ENCODE measurements at places on chromosomes 5 and 9. TPM values are rescaled to one million over a fixed set of nuclear protein-coding genes. Genes with fewer than 3 reads are reported as not detected.

DNA sequence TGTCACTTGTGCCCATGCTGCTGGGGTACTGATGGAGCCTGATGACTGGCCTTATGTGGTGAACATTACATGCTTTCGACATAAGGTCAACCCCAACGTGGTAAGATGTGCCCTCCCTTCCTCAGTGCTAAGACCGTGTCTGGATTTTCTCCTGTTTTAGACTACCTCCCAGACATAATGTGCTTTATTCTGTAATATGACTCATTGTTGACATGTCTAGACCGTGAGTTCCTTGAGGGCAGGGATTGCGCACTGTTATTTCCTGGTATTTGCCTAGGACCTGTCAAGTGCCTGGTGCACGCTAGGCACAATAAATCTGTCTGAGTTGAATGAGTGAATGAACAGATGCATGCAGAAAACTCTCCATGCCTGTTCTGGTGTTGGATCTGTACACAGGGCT lies 346.0 kb downstream of the KDM4C start:
- peak; percentile 8 for DNase-seq

The C9 gene
- not detected for total RNA-seq

DNA sequence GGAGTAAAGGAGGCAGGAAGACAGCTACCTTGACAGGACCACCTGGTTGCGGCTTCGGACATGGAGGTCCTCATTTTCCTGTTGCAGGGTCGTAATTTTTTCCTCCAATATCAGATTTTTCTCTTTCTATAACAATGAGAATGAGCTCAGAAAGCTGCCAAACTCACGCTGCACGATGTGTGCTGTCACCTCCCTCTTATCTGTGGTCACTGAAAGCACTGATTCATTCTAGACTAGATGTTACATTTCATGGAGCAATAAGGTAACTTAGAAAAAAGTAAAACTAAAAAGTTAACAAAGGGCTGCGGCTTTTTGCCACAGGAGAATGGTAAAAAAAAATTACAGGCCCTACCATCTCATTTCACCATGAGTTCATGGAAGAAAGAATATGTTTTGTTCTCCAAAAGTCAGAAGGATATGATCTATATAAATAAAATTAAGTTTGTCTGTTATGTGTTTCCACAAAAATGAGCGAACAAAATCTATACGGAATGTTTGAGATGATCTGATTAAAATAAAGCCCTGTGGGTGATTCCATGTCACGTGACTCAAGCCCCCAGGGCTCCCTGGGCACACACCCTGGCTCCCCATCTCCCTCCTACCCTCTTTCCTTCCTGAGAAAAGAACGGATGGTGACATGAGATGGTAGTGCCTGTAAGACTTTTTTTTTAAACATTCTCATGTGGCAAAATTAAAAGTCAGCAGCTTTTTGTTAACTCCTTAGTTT lies 26.9 kb upstream of the ANXA6 start:
- DNase-seq: no peak

The ORM2 gene
- not detected for total RNA-seq

GRCh38 chr5:108079753-108080152 lies 302.1 kb downstream of the FBXL17 start:
- no peak for DNase-seq

DNA sequence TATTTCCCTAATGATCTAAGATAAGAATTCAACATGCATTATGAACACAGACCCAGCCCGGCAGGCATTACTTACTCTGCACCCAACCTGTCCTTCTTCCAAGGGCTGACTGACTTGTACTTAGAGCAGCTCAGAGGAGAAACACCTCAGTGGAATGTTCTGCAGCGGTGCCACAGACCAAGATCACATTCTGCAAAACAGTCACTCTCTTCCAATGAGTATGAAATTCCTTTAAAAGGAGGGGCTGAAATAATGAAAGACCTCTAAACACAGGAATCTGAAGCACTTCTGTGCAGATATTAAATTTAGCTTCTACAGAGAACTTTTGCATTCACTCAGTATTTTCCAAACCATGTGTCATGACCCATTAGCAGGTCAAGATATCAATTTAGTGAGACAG lies 172.9 kb downstream of the ZDHHC21 start:
- DNase-seq: no peak

The SPATA31A3 gene
- total RNA-seq: not detected

The GCNT4 gene
- total RNA-seq: 1.8 TPM
